Stimulated activated CD4-positive, alpha-beta T cell treated with anti-CD3 and anti-CD28 coated beads, Interleukin-15, amount 100 ng/mL, for 1 hour (primary cell): ENCODE measurements at places on chromosomes 13 and 19.

DNA sequence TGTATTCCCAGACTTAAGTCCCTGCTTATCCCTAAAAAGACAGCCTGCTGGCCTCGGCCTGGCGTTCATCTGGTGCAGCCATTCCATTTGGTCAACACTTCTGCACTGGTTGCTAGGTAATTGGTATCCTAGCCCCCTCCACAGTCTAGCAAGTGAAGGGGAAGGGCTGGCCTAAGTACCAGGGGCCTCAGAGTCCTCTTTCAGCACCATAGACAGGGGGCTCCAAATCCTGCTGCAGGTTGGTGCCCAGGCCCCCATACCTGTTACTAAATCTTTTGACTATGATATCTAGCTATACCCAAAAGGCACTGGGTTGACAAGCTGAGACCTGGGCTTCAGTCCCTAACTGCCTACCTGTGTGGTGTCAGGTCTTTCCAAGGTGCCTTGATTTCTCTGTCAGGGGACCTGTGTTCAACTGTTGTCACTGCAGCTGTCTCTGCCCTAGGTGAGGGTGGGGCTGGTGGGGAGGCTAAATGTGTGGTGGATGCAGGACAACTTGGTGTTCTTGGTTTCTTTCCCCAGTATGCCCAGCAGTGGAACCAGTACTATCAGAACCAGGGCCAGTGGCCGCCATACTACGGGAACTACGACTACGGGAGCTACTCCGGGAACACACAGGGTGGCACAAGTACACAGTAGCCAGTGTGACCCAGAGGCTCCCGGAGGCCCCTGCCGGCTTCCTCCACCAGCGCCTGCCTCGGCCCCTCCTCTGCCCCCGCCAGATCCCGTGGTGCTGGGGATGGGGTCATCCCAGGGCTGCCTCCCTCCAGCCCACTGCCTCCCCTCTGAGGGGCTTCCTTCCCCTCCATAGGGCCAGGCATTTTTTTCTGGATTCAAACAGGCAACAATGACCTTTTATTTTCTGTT lies 3.8 kb upstream of the CCDC97 start:
- no peak for DNase-seq

DNA sequence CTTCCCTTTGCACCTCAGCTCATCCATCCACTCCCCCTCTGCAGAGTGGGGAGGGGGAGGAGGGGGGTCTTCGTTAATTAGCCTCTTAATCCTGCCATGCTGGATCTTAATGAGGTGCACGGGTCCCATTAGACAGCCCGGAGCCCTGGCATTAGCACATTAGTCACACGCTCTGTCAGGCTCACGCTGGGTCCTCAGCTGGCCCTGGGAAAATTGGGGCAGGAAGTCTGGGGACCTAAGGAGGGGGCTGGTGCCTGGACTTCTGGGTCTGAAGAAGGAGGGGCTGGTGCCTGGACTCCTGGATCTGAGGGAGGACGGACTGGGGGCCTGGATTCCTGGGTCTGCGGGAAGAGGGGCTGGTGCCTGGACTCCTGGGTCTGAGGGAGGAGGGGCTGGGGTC lies 444 bp upstream of the NCCRP1 start:
- no peak for DNase-seq

DNA sequence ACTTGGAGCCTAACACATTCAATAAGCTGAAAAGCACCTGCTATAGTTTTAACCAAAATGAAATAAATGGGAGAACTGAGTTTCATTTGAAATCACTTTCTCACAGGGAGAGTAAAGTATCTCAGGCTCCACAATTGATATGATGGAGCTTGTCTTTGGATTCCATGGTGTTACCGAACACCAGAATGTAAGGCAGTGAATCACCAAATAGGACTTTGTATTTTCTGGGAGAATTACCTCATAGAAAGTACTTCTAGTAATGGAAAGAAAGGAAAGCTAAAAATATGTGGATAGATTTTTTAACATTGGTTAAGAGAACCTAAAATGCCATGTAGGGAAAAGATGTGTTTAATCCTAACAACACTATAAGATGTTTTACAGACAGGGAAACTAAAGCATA lies 123.6 kb downstream of the NALCN start:
- DNase-seq = no peak

DNA sequence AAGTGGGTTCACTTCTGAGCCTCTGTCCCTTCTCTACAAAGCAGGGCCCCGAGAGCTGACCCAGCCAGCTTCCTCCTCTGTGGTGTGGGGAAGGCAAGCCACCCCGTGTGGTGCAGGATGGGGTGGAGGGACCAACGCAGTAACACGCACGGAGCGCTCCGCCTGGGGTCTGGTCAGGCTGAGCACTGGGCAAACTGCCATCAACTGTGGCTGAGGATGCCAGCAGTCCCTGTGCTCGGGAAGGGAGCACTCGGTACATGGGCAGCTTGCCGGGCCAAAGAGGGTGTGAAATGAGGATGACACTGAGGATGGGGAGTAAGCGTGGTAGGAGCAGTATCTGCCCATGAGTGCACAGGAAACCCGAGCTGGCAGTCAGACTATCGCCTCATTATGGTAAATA lies 7.6 kb upstream of the GMIP start:
- no peak for DNase-seq

- DNase-seq = no peak
These were observed 23.0 kb upstream of the ZNF536 start for GRCh38 chr19:30349131-30349730.

DNA sequence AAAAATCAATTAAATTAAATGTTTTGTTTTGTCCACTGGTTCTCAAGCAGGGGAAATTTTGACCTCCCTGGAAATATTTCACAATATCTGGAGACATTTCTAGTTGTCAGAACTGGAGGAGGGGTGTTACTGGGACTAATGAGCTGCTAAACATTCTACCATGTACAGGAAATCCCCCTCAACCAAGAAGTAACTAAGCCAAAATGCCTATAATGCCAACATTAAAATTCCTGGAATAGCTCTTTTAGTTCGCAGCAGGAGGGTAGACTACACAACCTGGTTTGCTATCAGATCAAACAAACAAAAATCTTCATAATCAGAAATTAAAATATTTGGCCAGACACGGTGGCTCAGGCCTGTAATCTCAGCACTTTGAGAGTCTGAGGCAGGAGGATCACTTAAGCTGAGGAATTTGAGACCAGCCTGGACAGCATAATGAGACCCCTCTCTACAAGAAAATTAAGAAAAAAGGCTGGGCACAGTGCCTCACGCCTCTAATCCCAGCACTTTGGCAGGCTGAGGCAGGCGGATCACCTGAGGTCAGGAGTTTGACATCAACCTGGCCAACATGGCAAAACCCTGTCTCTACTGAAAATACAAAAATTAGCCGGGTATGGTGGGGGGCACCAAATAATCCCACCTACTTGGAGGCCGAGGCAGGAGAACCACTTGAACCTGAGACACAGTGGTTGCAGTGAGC lies 13.7 kb upstream of the SMARCA4 start:
- no peak for DNase-seq

- DNase-seq = no peak
These were observed 111.1 kb downstream of the COG6 start for GRCh38 chr13:39766464-39767158.

DNA sequence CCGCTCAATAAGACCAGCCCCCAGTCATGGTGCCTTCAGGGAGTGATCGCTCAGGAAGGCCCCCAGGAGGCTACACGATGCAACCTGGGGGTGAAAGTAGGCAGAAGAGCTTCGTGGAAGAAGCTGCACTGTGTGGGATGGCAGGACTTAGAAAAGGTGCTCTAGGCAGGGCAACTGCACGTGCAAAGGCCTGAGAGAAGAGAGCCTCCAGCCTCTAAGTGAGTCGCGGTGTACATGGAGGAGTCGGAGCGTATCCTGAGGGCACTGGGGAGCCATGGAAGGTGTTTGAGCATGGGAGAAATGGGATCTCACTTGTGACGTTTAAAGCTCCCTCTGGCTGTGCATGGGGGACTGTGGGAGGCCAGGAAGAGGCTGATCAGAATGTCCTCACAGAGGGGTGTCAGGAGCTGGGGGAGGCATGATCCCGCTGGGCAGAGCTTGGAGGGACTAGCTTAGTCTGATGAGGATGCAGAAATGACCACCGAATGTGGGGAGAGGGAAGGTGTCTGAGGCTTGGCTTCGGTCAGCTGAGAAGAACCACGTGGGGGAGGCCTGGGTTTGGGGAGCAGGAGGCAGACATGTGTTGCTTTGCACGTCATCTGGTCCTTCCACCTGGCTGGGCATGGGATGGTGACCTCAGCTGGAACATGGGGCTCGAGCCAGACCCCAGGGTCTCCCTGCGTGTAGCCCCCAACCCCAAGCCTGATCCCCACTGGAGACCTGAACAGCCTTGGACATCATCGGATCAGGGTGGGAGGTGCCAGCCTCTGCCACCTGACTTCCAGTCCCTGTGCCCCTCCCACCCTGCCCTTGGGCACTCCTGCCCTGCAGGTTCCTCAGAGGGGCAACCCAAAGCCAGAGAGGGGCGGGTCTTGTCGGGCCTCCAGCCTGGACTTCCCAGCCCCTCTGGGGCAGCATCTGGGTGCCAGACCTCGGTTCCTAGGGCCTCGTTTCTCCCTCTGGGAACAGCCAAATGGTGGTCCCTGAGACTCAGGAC lies 1.1 kb downstream of the APC2 start:
- no peak for DNase-seq

GRCh38 chr13:62643007-62643483 lies 1227.4 kb upstream of the PCDH20 start:
- DNase-seq = no peak

DNA sequence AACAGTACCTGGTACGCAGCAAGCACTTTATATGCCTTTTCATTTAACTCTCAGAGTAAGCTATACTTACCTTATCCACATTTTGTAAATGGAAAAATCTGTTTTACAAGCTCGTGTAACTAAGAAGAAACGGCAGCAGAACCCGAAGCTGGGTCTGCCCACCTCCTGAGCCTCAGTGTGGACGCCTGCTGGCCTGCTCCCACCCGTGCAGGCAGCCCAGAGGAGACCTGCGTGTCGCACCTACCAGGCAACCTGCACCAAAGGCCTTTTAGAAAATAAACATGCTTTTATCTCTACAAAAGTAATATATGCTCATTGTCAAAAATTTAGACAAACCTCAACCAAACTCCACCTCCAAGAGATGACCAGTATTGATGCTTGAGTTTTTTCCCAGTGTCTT lies 62.7 kb downstream of the CRYL1 start:
- DNase-seq = no peak

- DNase-seq = no peak
These were observed 233.6 kb downstream of the PCDH9 start for GRCh38 chr13:66996503-66996902.

DNA sequence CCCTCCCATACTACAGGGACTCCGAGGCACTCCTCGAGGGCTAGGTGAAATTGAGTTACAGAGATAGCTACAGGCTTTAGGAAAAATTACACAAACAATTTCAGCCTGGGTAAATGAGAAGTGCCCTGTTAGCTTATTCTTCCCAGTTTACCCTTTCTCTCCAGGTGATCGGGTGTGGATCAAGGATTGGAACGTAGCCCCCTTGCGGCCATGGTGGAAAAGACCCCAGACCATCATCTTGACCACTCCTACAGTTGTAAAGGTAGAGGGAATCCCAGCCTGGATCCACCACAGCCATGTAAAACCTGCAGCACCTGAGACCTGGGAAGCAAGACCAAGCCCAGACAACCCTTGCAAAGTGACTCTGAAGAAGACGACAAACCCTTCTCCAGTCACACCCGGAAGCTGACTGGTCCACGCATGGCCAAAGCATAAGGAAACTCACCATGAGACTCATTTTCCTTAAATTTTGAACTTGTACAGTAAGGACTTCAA lies 600.6 kb downstream of the UQCRFS1 start:
- DNase-seq = no peak

DNA sequence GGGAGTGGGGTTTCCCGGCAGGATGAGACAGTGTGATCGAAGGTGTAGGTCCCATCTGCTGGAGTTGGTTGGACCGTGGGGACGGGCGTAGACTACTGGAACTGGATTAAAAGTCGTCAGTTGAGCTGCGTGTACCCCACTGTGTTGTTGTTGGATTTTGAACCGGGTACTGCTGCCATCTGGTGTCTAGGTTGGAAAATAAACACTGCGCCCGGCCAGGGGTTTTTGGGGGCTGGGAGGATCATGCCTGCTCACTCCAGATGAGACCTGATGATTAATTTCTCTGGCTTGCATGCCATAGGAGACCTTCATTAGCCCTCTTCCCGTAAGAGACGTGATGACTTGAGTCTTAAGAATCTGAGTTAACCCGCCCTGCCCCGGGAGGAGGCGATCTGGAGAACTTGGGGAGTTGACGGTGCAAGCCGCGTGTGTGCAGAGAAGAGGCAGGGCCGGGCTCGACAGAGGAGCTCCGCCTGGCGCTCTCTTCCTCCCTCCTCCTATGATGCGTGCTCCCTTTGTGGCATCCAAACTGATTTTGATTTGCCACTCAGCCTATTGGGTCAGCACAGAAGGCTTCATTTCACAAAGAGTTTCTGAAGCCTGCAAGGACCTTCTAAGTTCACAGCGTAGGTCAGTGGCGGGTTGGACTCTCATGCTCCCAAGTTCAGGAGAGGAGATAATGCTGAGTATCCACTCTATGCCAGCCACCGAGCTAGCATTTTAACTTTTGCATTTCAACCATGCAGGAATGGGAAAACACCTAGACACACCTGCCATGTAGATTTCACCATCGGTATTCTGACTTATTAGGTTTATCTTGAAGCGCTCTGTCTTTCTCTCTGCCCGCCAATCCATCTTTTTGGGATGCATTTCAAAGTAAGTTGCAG lies 2.7 kb downstream of the UHRF1 start:
- peak; percentile 50 for DNase-seq

DNA sequence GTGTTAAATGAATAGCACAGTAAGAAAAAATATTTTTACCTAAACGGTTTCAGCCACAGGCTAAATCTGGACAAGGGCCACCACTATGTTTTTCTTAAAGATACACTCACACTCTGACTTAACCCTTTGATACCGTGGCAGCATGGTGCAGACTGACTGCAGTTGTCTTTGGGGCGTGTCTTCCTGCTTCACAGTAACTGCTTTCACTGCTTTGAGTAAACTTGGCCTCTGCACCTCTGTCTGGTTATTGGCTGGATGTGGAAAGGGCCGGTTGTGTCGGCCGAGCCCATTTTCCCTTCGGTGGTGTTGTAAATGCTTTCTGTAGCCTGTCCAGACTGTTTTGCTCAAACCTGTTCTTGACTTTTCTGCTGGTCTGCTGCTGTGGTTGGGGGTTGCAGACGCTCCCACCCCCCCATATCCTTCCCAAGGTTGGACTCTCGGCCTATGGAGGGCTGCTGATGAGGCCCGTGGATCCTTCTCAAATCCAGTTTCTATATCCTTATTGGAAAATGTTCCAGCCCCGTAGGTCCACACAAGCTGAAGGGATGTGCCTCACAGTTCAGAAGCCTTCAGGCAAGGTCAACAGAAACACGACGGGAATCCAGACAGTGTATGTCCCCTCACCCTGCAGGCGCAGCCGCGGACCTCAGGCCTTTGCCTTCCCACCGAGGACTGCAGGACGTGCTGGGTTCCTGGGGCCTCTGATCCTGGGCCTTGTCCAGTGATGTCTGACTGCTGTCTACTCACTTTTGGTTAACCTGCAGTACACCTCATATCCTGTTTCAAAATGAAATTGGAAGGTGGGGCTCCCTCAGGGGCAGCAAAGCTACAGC lies 90.2 kb upstream of the RNF113B start:
- no peak for DNase-seq
